ENCODE measurements at places on chromosomes 7 and 10. TPM values are rescaled to one million over a fixed set of nuclear protein-coding genes. Genes with fewer than 3 reads are reported as not detected.

SMURF1 gene
- total RNA-seq, result 27.1 TPM

PRPF18 gene
- 31.8 TPM for total RNA-seq

OPN4 gene
- not detected for total RNA-seq

GRCh38 chr10:68594405-68594804 is 34.3 kb downstream of the TET1 start:
- no peak overlapping the region for H3K4me3 ChIP-seq
- no peak for DNase-seq
- H3K4me1 ChIP-seq, result no peaks in the 10 kb centered on the region
- no peak overlapping the region for H3K27ac ChIP-seq
- no peaks in the 10 kb centered on the region for H3K27me3 ChIP-seq

GRCh38 chr7:27459021-27459730 is 203.5 kb downstream of the HIBADH start:
- H3K4me3 ChIP-seq, result no peak overlapping the region
- H3K27ac ChIP-seq, result no peak overlapping the region
- peaks cover 1% of the 10 kb centered on the region for H3K27me3 ChIP-seq
- DNase-seq, result no peak

DNA sequence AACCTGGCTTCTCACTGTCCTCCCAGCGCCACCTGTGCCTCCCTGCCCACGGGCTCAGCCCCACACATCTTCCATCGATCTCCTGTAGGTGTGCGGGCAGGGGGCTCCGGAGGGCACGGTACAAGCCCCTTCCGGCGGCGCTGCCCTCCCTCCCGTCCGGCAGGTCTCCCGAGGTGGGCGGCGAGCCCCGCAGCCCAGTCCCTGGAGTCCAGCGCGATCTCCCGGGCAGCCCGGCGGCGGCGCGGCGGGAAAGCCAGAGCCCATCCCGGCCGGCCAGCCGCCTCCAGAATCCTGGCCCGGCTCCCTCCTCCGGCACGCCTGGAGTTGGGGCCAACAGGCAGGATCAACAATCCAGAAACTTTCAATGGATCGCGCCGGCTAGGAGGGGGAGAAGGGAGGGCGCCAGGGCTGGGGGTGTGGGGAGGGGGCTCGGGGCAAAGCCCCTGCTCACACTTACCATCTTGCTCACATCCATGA is 100.1 kb downstream of the HIP1 start:
- peaks cover 12% of the 10 kb centered on the region for H3K27me3 ChIP-seq
- peak; percentile 27 for DNase-seq
- no peak overlapping the region for H3K27ac ChIP-seq
- peaks cover 11% of the 10 kb centered on the region for H3K4me1 ChIP-seq
- no peaks in the 10 kb centered on the region for H3K36me3 ChIP-seq

- peaks cover 3% of the 10 kb centered on the region for H3K27me3 ChIP-seq
- no peak overlapping the region for H3K4me3 ChIP-seq
- H3K4me1 ChIP-seq, result no peaks in the 10 kb centered on the region
- H3K27ac ChIP-seq, result no peak overlapping the region
Observed at GRCh38 chr10:110184398-110184797, 23.0 kb upstream of the MXI1 start.

GRCh38 chr7:138981332-138982203 is at the start of gene KIAA1549:
TSS of gene KIAA1549 (minus strand) at chr7:138981389. CDS start at chr7:138981269, 120 bp downstream.
- no peak within 1 kb of the TSS for H3K27ac ChIP-seq
- peak within 1 kb of the TSS; percentile 52 for H3K4me3 ChIP-seq
- peaks cover 39% of the 10 kb centered on the region for H3K27me3 ChIP-seq
- peaks cover 17% of the 10 kb centered on the region for H3K4me1 ChIP-seq
- no peaks in the 10 kb centered on the region for H3K36me3 ChIP-seq

- H3K27me3 ChIP-seq, result no peaks in the 10 kb centered on the region
- DNase-seq, result no peak
- no peaks in the 10 kb centered on the region for H3K36me3 ChIP-seq
- no peak overlapping the region for H3K27ac ChIP-seq
Observed at GRCh38 chr7:31764462-31764861, 77.4 kb downstream of the PPP1R17 start.

DNA sequence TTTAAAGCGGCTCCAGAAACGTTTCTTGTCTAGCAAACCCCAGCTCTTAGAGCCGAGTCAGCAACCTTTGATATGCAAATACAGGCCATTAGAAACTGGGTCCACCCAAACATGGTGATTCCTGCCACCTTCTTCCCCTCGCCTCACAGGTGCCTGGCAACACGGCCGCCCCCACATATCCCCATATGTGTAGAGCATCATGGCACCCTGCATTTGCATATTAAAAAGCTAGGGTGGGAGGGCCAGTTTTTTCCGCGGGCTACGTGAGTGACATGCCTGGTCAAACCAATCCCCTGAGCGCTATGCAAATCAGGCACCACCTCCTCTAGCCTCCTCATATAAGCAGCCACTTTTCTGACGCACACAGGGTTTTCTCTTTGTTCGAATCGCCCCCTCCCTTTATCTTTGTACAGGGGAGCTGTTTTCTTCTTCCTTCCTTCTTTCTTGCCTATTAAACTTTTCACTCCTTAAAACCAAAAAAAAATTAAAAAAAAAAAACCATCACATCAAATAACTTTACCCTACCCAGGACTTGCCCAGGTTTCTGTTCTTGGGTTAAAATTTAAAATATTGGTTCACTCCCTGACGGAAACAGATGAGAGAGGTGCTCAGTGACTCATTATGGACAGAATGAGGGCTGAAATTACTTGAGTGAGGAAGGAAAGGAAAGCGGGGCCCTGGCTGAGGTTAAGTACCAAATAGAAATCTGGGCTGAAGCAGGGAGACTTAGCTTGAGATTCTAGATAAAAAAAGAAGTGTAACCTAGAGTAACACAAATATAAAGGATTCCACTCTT is 59.8 kb downstream of the COA1 start:
- peak overlapping the region; percentile 71 for H3K27ac ChIP-seq
- peak; percentile 64 for DNase-seq
- peaks cover 46% of the 10 kb centered on the region for H3K4me1 ChIP-seq

DNA sequence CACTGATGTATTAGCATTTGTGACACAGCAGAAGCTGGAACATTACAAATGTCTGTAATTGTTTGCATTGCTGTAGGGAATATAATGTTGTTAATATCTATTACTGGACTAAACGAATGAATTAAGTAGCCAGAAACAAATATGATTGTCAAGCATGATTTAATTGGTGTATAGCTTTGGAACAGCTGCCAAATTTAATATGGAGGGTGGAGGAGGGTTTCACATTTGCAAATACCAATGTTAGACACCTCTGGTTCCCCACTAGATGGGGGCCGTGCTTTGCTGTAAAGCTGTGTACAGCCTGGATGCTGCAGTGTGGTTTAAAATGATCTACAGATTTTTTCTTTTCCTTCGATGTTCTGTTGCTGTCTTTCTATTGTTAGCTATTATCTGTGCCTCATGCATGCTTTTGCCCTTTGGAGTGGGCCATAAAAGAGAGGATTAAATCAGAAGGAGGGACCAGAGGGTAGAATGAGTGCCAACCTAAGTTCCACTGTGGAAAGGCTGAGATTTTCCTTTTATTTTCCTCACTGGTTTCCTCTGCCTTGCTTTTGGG is 23.1 kb downstream of the DNAJB9 start:
- no peak overlapping the region for H3K4me3 ChIP-seq
- no peak overlapping the region for H3K27ac ChIP-seq
- H3K36me3 ChIP-seq, result no peaks in the 10 kb centered on the region
- H3K27me3 ChIP-seq, result no peaks in the 10 kb centered on the region
- H3K4me1 ChIP-seq, result no peaks in the 10 kb centered on the region

GRCh38 chr10:47406870-47407691 is 23.0 kb upstream of the ZNF488 start:
- H3K27ac ChIP-seq, result no peak overlapping the region
- no peaks in the 10 kb centered on the region for H3K27me3 ChIP-seq
- no peak for DNase-seq

DNA sequence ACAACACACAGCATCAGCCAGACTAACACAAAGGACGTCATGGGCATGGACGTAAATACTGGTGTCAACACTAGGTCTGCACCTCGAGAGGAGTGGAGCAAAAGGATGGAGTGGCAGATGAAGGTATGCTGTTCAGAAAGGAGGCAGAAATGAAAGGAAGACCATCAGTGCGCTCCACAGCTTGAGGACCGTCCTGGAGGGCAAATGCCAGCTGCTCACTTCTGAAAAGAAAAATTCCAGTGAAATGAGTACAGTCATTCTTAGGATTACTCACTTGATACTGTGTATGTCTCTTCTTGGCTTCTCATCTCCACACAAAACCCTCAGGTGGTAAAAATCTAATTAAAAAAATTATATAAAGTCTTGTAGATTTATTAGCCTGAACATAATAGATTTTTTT is 44.8 kb downstream of the EGFR start:
- peaks cover 3% of the 10 kb centered on the region for H3K27me3 ChIP-seq
- H3K4me3 ChIP-seq, result no peak overlapping the region
- H3K4me1 ChIP-seq, result no peaks in the 10 kb centered on the region
- no peaks in the 10 kb centered on the region for H3K36me3 ChIP-seq
- no peak for DNase-seq

Data from B cell (primary cell).